NCI-H146 (cell line): ENCODE measurements at places on chromosomes 5 and 9.

GRCh38 chr5:138458384-138458783, 6.9 kb upstream of the EGR1 start:
- no peak for DNase-seq

GRCh38 chr9:91220491-91221135, 141.1 kb downstream of the AUH start:
- no peak for DNase-seq

GRCh38 chr5:34555699-34556508, 100.2 kb upstream of the RAI14 start:
- peak; percentile 11 for DNase-seq

GRCh38 chr9:32404856-32405255, 20.4 kb downstream of the ACO1 start:
- no peak for DNase-seq

- DNase-seq: no peak
Observed at GRCh38 chr5:95020345-95020744, 264.5 kb downstream of the MCTP1 start.

GRCh38 chr9:125496313-125496834, 210.6 kb downstream of the MAPKAP1 start:
- DNase-seq: no peak

DNA sequence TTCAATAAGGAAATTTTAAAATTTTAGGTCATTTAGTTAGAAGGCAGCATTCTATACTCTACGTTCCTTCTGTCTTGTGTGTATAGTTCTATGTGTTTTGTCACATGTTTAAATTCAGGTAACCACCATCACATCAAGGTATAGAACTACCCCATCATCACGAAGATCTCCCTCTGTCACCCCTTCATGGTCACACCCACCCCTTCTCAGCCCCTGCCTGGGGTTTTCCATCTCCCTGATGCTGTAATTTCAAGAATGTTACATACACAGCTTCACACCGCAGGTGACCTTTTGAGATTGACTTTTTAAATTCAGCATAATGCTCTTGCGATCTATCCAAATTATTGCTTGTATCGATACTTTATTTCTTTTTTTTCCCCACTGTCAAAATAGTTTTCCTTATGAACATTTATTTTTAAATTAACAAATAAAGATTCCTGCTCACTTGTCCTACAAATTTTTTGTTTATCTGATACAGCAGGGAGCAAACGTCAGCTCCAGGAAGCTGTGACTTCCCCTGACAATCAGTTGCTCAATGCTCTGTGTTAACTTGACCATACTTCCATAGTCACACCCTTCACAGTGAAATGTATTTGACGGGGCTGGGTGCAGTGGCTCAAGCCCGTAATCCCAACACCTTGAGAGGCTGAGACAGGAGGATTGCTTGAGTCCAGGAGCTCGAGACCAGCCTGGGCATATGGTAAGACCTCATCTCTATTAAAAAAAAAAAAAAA, 10.2 kb downstream of the BTNL8 start:
- DNase-seq: no peak

GRCh38 chr9:137176302-137177182, 4.7 kb upstream of the TMEM210 start:
- peak; percentile 68 for DNase-seq

DNA sequence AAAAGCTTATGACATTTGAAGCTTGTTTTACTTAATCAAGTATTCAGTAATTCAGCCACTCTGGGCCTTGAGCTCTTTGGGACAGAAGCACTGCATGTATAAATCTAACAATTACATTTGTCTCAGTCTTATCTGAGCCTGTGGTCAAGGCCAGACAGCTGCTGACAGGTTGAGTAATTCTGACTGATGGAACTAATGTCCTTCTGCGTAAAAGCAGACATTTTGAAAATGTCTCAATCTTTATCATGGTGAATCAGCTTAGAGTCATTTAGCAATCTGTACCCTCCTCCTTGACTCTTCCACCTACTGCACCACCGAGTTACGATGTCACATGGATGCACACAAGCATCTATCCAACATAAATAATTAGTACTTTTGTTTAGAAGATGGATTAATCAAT, 400.0 kb downstream of the ARRDC3 start:
- no peak for DNase-seq

GRCh38 chr9:16450578-16450977, 419.9 kb downstream of the BNC2 start:
- DNase-seq: no peak

DNA sequence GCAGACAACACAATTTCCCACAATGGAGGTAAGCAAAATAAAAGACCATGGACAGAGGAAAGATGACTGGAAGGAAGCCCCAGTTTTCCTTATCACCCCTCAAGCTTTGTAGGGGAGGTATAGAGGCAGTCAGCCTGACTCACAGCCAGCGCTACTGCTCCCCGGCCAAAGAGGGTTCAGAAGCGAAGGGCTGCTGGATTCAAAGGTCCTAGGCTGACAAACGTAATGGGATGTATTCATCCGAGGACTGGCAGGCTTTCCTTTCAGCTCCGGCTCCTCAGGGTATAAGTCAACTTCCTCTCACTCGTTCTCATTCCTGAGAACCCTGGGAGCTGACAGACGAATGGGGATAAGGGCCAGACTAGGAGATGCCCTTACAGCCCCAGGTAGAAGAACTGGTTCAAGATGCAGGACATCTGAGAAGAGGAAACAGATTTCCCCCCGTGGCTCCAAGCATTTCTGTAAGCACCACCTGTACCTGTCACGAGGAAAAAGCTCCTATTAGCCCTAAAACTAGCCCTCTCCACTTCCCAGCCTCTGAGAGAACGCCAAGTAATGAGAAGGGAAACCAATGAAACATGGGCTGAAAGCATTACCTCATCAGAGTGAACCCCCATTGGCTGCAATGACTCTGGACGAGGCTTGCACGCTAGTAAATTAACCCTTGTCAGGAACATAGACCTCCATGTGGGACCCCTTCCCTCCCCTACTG, 22.1 kb upstream of the FAM13B start:
- DNase-seq: peak; percentile 11

DNA sequence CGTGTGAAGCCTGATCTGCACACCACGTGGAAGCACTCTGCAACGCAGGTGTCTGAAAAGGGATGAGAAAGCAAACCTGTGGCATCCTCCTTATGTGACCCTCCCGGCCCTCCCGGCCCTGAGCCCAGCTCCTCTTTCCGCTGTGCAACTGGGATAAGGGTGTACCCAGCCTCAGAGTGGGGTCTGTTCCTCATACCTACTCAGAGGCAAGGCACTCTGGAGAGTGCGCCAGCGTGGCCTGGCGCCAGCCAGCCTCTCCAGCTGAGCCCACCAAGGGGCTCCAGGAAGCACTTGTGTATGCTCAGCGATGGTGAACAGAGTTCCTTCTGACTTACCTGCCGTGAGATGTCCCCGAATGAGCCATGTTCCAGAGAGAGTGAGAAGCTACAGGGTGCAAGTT, 102.8 kb downstream of the IRX1 start:
- no peak for DNase-seq

GRCh38 chr5:61498121-61498520, 166.1 kb downstream of the ZSWIM6 start:
- DNase-seq: no peak

- DNase-seq: no peak
Observed at GRCh38 chr5:143013176-143013891, 243.2 kb downstream of the ARHGAP26 start.

GRCh38 chr9:32820322-32820721, 37.0 kb downstream of the TMEM215 start:
- DNase-seq: no peak

DNA sequence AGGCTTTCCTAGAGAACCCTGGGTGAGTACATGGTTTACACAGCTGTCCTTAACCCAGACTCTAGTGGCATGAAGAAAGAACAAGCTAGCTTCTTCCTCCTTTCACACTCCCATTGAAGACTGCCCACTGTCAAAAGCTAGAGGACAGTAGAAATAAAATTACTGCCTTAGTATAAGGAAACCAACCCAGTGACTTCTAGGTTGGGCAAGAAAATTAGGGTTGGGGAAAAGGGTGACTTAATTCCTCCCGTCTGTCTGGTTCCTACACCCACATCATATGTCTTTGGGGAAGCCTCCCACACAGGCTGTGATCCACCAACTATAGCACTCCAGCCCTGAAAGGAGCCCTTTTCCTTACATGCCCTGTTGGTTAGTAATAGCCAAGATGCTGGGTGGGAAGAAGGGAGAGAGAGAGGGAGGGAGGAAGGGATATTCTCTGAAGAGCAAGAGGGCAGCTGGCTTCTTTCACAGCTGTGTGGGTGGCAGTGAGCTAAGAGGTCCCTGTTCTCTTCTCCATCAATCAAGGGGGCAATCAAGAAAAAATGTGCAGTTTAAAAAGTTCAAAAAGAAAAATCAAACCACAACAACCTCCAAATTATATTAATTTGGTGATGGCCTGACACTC, 21.7 kb downstream of the HBEGF start:
- DNase-seq: no peak

- peak; percentile 80 for DNase-seq
Observed at GRCh38 chr9:137168904-137169856, 671 bp downstream of the LRRC26 start.

DNA sequence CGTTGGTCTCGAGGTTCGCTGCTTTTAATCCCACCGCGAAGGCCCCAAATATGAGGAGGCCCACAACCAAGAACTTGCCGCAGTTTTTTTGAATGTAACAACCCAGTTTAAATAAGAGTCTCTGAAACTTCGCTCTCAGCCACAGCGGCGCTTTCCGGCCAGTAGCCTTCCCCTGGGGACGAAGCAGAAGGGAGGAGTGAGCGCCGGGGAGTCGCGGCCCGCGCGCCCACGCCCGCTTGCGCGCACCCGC, 10.4 kb downstream of the PTCH1 start:
- no peak for DNase-seq

DNA sequence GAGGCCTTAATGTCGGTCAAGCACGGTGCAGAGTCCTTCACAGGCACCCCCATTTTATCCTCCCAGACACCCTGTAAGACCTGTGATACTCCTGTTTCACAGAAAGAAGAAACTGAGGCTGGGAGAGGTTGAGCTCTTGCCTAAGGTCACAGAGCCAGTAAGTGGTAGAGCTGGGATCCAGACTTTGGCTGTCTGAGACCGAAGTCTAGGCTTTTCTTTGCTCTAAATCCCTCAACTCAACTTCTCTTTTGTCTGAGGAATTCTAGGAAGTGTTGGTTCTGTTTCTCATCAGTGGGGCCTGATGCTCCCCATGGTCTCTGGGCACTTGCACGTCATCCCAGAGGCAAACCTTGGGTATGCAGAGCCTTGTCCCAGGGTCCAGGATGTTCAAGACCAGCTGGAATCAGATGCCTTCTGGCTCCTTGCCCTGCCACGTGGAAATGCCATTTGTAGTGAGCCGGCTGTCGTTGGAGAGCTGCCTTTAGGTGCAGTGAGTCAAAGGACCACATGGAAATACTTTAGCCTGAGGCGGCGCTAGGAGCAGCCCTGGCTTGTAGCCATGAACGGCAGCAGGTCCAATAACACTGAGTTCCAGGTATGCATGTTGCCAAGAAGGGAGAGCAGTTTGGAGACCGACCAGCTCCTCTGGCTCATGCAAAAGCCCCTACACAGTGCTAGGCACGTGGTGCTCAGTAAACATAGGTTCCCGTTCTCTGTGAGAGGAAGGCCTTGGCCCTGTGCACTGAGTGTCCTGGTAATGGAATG, 9.2 kb downstream of the DCANP1 start:
- no peak for DNase-seq

DNA sequence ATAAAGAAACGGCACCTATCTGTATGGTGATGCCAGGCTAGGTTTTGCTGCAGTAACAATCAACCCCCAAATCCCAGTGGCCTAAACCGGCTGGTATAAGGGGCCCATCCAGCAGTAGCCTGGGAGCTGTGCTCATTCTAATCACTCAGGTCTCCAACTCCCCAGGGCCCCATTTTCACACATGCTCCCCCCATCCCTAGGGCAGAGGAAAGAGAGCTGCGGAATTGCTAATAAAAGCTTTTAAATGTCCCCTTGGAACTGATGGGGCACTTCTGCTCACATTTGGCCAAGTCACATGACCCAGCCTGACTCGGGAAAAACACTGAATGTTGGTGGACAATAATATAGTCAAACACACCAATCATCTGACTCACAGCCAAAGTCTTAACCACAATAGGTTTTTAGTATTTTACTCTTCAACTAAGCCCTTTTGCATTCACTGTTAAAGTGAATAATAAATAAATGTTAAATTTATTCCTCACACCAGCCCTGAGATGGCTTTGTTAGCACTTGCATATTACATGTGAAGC, 1.6 kb downstream of the FBLL1 start:
- no peak for DNase-seq

- no peak for DNase-seq
Observed at GRCh38 chr5:1536322-1536845, 12.6 kb upstream of the LPCAT1 start.

- DNase-seq: peak; percentile 66
Observed at GRCh38 chr5:79020861-79021561, 35.9 kb upstream of the ARSB start.

DNA sequence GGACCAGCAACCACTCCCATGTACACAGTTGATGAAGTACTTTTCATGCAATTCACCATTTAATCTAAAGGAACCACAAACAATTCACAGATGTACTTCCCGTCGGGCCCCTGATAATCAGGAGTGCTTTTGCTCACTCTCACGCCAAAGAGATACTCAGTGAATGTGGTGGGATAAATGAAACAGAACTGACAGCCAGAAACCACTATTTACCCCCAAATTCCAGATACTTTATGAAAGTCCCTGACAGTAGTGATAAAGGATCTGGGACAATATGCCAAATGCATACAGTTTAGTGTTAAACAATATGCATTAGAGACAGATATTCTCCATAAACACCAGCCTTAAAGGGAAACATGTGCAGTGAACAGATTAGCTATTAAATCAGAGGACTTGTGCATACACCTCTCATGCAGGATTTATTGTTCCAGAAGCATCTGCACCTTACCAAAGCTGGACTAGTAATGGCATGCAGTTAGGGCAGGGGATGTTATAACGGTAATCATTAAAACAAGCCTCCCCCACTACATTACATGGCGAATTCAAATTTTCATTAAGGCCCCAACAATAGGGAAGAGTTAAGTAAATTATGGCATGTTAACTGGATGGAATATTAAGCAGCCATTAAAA, 74.0 kb upstream of the SLC25A51 start:
- DNase-seq: no peak

DNA sequence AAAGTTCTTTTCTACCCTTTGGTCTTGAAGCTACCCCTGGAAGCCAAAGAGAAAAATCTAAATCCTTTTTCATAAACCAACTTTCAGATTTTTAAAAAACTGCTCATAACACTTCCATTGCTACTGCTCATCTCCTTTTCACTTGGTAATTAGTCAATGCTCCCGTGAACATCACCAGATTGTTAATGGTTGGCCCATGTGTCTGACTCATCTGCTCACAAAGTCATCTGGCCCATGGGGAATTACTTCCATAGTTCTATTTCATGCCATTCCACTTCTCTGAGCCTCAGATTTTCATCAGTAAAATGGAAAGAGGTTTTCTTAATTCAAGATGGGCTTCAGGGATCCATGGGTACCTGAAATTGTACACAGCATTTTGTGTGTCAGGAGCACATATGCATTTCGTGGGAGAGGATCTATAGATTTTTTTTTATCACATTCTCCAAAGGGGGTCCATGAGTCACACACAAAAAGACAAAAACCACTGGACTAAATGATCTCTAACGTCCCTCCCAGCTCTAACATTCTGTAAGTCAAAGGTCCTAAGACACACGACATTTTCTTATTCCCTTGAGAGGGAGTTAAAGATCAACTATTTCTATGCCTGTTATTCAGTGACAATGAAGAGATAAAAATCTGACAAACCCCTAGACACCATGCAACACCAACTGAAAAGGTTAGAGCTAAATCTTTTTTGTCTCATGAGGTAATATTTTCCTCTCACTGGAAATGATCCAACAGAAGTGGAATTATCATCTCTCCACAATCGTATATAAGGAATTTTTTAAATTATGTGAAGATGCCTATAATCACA, 75.4 kb downstream of the TEX10 start:
- no peak for DNase-seq

GRCh38 chr5:175219366-175219765, 224.6 kb downstream of the DRD1 start:
- no peak for DNase-seq
